ENCODE measurements at places on chromosomes 5 and 9.

GRCh38 chr5:109252731-109253130 is 157.0 kb downstream of the PJA2 start:
- DNase-seq = no peak

DNA sequence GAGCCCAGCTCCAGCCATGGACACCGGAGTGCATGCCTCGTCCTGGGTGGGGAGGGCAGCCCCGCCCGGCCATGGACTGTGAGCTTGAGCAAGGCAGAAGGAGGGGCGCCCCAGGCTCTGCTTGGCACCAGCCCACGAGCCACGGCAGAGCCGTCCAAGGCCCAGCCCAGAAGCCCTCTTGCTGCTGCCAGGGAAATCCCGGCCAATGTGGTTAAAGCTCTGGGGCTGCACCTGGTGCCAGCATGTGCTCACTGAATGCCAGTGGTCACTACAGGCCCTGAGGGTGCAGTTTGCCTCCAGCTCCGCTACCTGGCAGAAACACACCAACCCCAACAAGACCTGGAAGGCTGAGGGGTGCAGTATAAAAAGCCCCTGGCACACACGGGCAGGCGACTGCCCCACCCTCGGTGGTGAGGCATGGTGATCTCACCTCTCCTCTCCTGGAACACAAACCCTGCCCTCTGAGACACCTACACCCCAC is 11.8 kb downstream of the BRD3 start:
- no peak for DNase-seq

- DNase-seq = no peak
These were observed 130.8 kb downstream of the MACIR start for GRCh38 chr5:103389357-103389756.

DNA sequence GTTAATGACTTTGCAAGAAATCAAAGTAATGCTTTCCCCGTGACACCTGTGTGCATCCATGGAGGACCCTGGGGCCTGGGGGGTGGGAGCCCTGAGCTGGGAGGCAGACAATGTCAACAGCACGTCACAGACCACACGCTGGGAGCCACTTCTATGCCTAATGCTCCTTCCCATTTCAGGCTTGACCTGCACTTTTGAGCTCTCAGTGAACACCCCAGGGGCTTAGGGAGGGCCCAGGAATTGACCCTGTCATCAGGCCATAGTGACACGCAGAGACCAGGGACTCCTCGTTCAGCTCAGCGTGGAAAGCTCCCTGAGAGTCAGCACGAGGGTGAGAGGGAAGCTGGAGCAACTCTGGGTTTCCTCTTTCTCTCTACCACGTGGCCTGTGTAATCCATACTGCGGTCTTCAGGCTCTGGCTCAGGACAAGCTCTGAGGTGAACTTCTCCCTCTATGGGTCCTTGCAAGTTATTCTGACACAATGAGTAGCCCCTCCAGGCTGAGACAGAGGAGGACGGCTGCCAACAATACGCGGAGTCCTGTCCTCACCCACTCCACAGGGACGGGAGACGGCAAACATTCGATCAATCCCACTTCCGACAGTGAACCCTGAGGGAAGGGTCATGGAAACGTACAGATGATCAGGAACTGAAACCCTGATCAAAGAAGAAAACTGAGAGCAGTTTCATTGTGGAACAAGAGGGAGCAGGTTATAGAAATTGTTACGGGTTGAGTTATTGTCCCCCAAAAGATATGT is 130.8 kb upstream of the IRX4 start:
- DNase-seq = peak; percentile 93

DNA sequence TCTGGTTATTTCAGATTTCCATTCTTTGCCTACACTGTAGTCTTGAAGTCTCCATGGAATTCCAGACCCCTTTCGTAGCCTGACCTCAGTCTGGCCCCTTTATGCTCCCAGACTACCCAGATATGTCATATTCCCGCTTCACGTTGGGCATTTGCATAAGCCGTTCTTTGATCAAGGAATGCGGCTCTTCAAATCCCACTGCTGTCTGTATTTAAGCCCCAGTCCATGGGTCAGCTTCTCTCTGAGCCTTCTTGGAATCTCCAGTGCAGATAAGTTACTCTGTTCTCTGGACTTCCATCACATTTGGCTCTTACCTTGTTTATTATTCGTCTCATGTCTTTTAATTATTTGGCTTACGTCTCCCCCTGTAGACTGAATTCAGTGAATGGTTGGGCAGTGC is 97.4 kb downstream of the PARP8 start:
- DNase-seq = no peak

DNA sequence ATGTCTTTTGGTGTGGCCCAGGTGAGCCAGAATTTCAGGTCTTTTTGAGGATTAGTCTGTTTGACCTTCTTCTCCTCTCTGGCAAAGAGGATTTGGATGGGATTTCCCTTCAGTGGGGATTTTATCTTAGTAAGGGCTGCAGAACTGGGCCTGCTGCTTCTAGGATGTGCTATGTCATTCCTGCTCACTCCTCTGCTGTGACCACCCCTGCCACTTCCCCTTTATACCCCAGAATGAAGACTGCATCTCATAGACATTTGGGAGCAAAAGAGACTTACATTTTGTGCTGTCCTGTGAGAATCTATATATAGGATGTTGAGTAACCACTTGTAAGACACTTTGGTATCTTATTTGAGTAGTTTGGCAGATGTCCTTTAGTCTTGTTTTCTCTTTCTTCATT is 76.2 kb downstream of the ARHGAP26 start:
- peak; percentile 79 for DNase-seq

DNA sequence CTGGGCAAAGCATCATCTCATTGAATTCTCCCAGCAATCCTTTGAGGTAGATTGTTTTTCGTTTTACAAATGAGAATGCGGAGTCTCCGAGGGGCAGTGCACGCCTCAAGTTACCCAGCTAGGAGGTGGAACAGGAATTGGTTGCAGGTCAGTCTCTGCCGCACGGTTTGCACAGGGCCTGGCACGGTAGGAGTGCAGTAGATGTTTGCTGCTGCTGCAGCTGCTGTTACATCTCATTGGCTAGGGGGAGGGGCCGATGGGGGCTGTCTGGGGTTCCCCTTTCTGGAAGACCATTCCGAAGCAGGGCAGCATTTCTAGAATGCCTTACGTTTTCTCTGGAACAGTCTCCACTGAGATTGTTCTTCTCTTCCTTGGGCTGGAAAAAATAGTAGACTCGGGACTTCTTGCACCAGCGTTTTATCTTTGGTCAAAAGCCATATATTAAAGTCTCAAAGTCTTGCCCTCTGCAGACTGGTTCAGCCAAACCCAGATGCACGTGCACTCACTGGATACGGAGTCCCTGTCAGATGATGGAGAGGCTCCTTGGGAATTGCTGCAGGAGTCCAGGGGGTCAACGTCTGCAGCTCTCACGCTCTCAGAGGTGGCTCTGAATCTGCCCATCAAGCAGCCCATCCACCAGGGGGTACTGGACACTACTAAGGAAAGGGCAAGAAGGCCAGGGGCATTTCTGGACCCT is 1.2 kb downstream of the USP20 start:
- peak; percentile 20 for DNase-seq

DNA sequence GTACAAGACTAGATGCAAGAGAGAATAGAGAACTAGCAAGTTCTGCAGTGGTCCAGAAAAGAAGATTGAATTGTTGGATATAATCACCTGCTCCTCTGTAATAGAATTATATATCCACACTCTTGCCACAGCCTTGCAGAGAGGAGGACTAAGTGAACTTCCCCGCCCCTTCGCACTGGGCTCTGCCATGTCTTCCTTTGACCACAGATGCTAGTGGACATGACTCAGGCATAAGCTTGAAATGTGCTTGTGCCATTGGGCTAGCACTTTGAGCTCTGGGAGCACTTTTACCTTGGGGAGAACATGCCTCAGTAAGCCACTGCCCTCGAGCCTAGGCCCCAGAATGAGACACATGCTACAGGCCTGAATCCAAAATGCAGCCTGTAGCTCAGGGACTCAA is 113.5 kb upstream of the RASA1 start:
- no peak for DNase-seq

DNA sequence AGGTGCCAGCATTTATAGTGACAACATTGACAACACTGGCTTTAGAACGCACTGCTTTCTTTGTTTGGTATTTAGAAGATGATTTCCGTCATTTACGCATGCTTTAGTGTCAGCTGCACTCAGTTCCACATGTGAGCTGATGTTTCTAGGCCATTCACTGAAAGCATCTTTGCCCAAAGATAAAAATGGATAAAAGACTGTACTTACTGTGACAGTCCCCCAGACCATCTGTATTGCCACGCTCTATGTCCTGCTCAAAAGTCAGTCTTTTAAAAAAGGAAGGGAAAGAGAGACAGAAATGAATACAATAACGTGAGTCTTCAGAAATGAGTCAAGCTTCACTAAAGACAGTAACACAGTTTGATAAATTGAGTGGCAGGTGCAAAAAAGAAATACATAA is 99.3 kb downstream of the SEMA6A start:
- DNase-seq = no peak

DNA sequence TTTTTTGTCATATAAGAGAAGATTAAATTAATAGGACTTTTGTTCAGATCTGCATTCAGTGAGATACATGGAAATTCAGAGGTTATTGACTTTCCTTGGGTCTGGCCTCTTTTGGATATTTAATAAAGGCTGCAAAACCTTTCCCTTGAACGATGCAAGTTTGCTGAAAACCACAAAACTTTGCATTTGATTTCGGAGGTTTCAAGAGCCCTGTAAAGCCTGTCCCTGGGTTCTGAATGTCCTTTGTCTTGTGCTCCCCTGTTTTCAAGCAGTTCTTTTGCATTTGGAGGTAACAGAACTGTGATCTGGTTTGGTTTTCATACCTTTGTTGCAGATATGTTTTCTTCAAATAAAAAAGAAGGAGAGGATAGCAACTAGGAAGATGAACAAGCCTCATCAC is 188.1 kb upstream of the DMRT1 start:
- no peak for DNase-seq

- DNase-seq = no peak
These were observed 588.5 kb downstream of the MTRR start for GRCh38 chr5:8457187-8458037.

- DNase-seq = no peak
These were observed 554 bp downstream of the RPS23 start for GRCh38 chr5:82277613-82277986.

DNA sequence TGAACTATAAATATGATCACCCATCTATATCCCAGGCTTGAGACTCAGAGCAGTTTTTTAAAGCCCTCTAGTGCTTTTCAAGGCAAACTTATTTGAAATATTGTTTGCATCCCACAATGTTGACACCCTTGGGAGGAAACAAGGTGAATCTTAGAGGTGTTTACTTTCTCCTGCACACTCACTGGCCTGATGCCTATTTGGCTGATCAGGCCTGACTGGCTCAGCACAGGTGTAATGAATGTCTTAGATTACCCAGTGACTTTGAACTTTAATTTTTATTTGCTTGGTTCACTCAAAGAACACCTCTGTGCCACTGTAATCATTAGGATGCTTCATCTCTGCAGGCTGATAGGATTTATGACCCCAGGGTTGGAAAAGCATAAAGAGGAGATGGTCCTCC is 158.3 kb downstream of the KCTD16 start:
- no peak for DNase-seq

- no peak for DNase-seq
These were observed 6.0 kb downstream of the TRIM7 start for GRCh38 chr5:181198905-181199519.

- no peak for DNase-seq
These were observed 291.1 kb downstream of the TRIM32 start for GRCh38 chr9:116978155-116978554.

DNA sequence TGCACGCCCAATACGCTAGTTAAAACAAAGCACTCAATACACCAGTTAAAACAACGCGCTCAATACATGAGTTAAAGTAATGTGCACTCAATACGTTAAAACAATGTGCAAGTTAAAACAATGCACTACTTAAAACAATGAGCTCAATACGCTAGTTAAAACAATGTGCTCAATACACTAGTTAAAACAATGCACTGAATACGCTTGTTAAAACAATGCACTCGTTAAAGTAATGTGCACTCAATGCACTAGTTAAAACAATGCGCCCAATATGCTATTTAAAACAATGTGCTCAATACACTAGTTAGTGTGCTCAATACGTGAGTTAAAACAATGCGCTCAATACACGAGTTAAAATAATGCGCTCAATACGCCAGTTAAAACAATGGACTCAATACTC is 185.0 kb downstream of the TRIO start:
- DNase-seq = no peak

GRCh38 chr5:160423099-160423498 is 1.4 kb downstream of the PTTG1 start:
- DNase-seq = no peak

DNA sequence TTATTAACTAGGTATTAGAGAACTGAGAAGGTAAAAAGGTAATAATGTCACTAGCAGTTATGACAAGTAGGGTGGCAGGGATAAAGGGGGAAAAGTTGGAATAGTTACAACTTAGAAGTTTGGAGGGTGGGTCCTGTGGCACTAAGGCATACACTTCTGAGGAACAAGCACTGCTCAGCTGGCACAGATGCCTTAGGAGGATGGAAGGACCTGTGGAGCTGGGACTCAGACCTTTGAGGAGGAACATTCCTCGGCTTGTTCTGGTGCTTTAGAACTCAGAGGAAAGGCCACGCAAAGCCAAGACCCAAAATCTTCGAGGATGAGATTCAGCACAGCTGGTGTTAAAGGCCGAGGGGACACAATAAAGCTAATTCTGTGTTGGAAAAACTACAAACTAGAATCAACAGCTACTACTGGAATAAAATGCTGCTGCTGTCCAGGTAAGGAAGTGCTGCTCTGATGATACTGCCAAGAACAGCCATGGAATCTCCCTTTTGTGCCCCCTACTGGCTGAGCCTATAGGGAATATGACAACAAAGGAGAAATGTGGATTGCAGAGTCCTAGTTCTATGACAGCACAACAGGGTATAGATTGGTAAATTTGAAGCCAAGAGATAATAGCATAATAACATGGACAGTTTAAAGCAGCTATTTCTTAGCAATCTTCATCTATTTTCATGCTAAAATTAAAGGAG is 126.7 kb downstream of the SLC25A46 start:
- DNase-seq = no peak

GRCh38 chr5:88660264-88660946 is 222.6 kb downstream of the MEF2C start:
- peak; percentile 19 for DNase-seq

GRCh38 chr5:91416491-91416890 is 33.4 kb upstream of the ARRDC3 start:
- DNase-seq = no peak

GRCh38 chr9:21317956-21318923 is 13.1 kb upstream of the IFNA5 start:
- peak; percentile 56 for DNase-seq

GRCh38 chr5:172009536-172010270 is 3.3 kb upstream of the FBXW11 start:
- DNase-seq = no peak

DNA sequence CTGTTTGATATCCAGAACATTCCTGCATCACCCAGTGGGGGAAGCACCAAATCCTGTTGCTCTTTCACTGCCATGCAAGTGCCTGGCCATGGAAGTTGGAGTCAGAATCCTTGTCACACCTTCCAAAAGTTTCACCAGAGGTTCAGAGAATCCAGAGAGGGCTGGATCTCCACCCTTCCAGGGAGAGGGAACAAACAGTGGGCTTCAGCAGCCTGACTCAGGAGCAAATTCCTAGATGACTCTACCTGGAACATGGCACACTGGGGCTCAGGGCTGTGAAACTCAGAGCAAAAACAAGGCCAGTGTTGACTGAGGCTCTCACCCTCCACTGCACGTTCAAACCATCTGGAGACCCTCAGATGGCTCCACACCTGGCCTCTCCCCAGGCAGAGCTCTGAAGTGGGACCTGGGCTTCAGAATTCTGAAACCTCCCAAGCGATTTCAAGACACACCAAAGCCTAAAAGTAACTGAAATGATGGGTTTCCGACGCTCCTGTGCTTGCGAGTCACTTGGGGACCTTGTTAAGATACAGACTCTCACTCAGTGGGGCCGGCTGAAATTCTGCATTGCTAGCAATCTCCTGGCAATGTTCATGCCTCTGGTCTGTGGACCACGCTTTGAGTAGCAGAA is 205.9 kb downstream of the AUH start:
- no peak for DNase-seq
